Activated CD4-positive, alpha-beta memory T cell treated with anti-CD3 and anti-CD28 coated beads, Interleukin-2, amount 10 ng/mL, durations not matched to agents 7 days and 5 days (primary cell): ENCODE measurements at places on chromosomes 16 and 17. TPM values are rescaled to one million over a fixed set of nuclear protein-coding genes. Genes with fewer than 3 reads are reported as not detected.

Gene NUDT21
- total RNA-seq, result 241 TPM

Gene COX4I1
- total RNA-seq, result 456 TPM

Gene SDR42E1
- total RNA-seq, result 5.8 TPM

GRCh38 chr17:74610108-74610507, 13.4 kb downstream of the CD300E start:
- no peak overlapping the region for H3K27ac ChIP-seq
- peaks cover 29% of the 10 kb centered on the region for H3K27me3 ChIP-seq
- no peak overlapping the region for H3K4me3 ChIP-seq
- H3K4me1 ChIP-seq, result peaks cover 13% of the 10 kb centered on the region
- no peak for DNase-seq
- H3K36me3 ChIP-seq, result no peaks in the 10 kb centered on the region

- DNase-seq, result no peak
- no peaks in the 10 kb centered on the region for H3K36me3 ChIP-seq
- H3K4me3 ChIP-seq, result no peak overlapping the region
- no peaks in the 10 kb centered on the region for H3K27me3 ChIP-seq
These were observed 106.5 kb downstream of the CDH8 start for GRCh38 chr16:61929776-61930175.

DNA sequence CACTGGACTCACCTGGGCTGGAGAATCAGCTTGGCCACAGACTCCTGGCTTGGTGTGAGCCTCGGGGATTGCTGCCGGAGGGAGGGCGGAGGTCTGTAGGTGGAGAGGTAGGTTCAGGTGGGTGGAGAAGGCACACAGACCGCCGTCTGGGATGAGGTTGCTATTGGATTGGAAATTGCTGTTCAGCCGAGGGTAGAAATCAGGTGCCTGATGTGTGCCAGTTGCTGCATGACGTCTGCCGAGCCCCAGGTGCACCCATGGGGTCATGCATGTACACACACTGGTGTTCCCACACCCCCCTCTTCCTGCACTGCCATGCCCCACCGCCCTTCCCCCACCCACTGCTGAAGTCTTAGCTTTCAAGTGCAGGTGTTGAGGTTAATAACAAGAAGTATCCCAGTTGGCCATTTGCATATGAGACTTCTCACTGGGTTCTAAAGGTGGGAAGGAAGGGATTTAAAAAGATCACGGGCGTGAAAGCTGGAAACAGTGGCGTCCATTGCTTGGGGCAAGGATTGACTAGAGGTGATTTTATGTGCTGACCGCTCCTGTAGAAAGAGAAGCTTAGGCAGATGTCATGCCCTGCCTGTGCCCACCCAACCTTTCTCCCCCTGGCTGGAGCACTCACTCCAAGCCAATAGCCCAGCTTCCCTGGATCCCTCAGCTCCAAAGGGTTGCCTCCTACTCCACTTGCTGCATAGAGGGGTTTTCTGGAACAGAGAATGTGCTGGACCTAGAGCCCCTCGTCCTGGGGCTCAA, 193.6 kb downstream of the CCDC182 start:
- DNase-seq, result no peak
- no peaks in the 10 kb centered on the region for H3K36me3 ChIP-seq
- peaks cover 4% of the 10 kb centered on the region for H3K4me1 ChIP-seq
- no peaks in the 10 kb centered on the region for H3K27me3 ChIP-seq

DNA sequence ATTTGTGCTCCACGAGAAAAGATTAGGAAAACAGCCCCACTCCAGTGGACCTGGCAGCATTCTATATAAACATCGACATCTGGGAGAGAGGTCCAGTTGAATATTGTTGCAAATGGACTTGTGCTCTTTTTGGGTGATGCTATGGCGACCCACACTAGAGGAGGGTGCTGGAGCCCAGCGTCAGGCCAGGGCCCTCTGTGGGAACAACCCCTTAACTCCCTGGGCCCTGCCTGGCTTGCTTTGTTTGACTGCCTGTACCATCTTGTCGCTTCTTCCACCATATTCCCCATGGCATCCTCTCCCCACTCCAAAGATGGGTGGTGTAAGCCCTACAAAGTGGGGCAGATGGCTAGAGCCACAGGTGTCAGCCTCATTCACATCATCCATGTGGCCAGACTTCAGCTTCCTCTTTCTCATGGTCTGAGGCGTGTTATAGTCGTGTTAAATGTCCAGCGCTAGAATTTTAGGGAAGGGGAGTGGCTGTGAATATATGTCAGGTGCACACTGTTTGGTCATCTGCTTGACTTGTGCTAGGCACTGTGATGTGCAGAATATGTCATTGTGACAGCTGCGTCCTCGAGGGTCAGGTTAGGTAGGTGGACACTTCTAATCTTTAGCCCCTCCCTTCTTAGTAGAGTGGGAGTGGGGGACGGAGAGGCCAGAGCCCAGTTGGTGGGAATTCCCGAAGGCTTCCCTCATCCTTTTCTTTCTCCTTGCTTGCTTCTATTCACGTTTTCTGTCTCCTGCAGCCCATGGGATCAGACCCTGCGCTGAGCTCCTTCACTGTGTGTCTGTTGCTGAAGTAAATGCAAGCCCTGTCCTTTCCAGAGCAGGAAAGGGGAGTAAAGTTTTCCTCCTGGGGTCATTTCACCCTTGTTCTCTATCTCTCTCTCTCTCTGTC, 49.8 kb downstream of the MPRIP start:
- H3K36me3 ChIP-seq, result peaks cover 9% of the 10 kb centered on the region
- H3K27ac ChIP-seq, result no peak overlapping the region
- no peak overlapping the region for H3K4me3 ChIP-seq
- H3K27me3 ChIP-seq, result no peaks in the 10 kb centered on the region
- no peak for DNase-seq

DNA sequence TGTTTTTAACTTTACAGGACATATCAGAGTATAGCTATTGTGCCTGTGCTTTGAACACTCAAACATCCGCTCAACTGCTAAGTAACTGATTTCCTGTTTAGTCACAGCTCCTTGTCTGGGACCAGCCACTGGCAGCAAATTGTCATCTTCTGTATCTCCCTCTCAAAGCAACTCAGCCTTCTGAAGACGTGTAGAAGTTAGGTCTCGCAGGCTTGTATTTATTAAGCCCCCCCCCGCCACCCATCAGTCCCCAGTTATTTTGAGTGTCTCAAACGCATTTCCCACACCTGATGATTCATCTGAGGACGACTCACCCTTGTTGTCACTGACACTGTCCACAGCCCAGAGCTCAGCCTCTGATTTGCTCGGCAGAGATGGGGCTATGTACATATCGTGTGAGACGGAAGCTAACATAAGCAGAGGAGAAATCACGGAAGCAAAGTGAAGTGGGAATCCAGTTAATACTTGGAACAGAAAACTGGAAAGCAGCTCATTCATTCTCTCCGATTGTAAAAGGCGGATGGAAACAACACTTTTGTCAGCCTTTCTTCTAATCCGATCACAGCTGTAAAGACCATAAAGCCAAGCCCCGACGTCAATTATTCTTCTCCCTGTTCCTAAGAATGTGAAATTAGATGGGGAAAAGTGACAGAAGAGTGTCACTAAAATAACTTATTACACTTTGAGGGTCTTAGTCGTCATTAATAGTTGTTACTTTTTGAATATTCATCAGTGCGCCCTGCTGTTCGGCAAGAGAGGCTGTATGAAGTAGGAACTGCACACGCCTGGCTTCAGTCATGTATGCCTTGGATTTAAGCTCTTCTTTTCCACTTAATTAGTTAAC, 64.2 kb downstream of the PITPNC1 start:
- H3K4me1 ChIP-seq, result peaks cover 42% of the 10 kb centered on the region
- H3K36me3 ChIP-seq, result peaks cover 2% of the 10 kb centered on the region
- no peaks in the 10 kb centered on the region for H3K27me3 ChIP-seq
- DNase-seq, result peak; percentile 79
- peak overlapping the region; percentile 99 for H3K27ac ChIP-seq

- H3K27me3 ChIP-seq, result no peaks in the 10 kb centered on the region
- peak overlapping the region; percentile 68 for H3K27ac ChIP-seq
- no peak overlapping the region for H3K4me3 ChIP-seq
- no peaks in the 10 kb centered on the region for H3K36me3 ChIP-seq
These were observed 443.8 kb downstream of the MAF start for GRCh38 chr16:79156761-79157160.

DNA sequence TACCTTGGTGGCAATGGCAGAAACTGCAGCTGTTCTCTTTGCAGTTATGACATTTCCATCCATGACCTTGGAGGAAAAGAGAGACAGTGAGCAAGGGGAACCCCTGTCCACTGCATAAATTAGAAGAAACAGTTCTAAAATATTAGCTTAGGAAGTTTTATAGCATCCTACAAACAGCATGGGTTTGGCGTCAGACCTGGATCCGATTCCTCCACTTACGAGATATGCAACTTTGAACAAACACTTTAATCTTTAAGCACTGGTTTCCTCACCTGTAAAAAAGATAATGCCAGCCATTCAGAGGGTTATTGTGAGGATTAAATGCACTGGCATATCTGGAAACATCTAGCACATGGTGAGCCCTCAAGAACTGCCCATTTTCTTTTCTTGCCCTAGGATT, 2.6 kb downstream of the CRYM start:
- H3K27me3 ChIP-seq, result peaks cover 63% of the 10 kb centered on the region
- no peak for DNase-seq
- no peaks in the 10 kb centered on the region for H3K36me3 ChIP-seq
- H3K4me1 ChIP-seq, result peaks cover 1% of the 10 kb centered on the region

GRCh38 chr17:75147878-75148546, 6.3 kb downstream of the JPT1 start:
- peaks cover 73% of the 10 kb centered on the region for H3K36me3 ChIP-seq
- H3K4me3 ChIP-seq, result no peak overlapping the region

DNA sequence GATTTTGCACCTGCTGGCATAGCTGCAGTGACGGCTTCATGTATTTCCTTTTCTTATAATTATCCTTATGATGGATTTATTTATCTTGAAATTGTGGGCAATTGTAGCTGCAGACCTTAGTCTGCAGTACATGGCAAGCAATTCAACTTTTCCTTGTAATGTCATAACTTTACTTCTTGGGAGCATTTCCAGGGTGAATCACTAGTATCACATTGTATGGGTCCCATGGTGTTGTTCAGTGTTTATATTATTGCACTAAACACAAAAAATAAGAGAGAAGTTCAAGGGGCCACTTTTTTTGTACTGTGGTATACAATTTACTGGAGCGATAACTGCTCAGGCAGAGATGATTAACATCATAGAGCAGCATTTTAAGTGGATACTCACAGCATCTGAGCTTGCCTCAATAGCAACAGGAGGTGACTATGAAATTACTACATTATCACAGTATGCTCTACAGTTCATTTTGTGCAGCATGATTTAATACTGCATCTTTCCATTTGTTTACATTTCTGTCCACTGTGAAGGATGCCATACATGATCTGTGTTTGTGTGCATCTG, 169.5 kb downstream of the STX8 start:
- no peaks in the 10 kb centered on the region for H3K4me1 ChIP-seq
- no peak overlapping the region for H3K4me3 ChIP-seq
- H3K36me3 ChIP-seq, result no peaks in the 10 kb centered on the region
- DNase-seq, result no peak
- no peaks in the 10 kb centered on the region for H3K27me3 ChIP-seq
- H3K27ac ChIP-seq, result no peak overlapping the region

- H3K36me3 ChIP-seq, result no peaks in the 10 kb centered on the region
- no peak for DNase-seq
- no peaks in the 10 kb centered on the region for H3K27me3 ChIP-seq
- H3K4me3 ChIP-seq, result peak overlapping the region; percentile 87
- peak overlapping the region; percentile 80 for H3K27ac ChIP-seq
These were observed 975 bp downstream of the CFAP20 start for GRCh38 chr16:58128181-58128631.

- peaks cover 36% of the 10 kb centered on the region for H3K27me3 ChIP-seq
- no peaks in the 10 kb centered on the region for H3K4me1 ChIP-seq
- H3K27ac ChIP-seq, result no peak overlapping the region
- H3K4me3 ChIP-seq, result no peak overlapping the region
- no peak for DNase-seq
These were observed 160.2 kb upstream of the LHX1 start for GRCh38 chr17:36777118-36777517.

DNA sequence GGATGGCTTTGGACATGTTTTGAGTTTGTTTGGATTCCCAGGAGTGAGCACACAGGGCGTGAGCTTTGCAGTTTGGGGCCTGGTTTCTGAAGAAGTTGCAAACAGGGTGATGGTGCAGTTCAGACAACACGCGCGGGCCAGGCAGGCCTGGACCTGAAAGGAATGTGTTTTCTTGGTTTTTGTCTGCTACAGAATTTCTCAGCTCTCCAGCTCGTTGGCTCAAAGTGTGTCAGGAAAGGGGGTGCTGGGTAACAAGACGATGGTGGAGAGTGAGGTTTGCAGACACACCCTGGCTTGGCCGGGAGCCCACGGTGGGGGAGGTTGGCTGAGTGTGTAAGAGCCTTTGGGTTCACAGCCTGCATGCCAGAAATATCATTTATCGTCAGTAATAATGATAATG, 82.3 kb downstream of the CMIP start:
- no peak for DNase-seq
- no peak overlapping the region for H3K4me3 ChIP-seq
- peaks cover 17% of the 10 kb centered on the region for H3K36me3 ChIP-seq
- peak overlapping the region; percentile 29 for H3K27ac ChIP-seq
- peaks cover 63% of the 10 kb centered on the region for H3K4me1 ChIP-seq

DNA sequence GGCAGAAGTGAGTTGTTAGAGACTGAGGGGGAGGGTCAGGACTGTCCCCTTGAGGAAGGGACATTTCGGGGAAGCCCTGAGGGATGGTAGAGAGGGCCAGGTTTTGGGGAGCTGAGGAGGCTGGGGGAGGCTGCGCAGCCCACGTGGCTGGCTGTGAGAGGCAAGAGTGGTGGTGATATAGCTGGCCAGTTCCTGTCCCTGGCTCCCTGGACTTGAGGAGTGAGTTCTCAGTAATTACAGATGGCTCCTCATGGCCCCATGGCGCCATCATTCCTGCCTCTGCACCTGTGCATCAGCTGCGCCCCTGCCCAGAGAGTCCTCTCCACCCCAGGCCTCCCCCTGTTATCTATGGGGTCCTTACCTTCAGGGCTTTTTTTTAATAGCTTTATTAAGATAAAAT, 30.3 kb downstream of the MPRIP start:
- no peak for DNase-seq
- no peaks in the 10 kb centered on the region for H3K27me3 ChIP-seq
- peaks cover 24% of the 10 kb centered on the region for H3K4me1 ChIP-seq
- H3K27ac ChIP-seq, result no peak overlapping the region

DNA sequence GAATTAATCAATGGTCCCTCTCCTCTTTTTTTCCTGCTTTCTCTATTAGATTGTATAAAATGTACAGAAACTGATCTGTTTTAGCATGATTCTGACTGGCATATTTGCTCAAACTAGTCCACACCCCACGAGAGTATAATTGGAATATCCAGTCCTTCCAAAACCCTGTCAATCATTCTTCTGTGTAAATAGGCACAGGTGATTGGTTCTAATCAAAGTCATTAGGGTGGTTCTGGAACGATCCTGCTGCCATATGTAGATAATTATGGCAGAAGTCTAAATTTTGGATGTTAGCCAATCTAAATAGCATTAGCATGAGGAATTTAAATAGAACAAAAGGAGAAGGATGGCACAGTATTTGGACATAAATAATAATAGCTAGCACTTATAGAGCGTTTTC, 165.7 kb downstream of the SHISA6 start:
- no peaks in the 10 kb centered on the region for H3K36me3 ChIP-seq
- no peak for DNase-seq
- no peak overlapping the region for H3K27ac ChIP-seq
- no peaks in the 10 kb centered on the region for H3K4me1 ChIP-seq
- H3K4me3 ChIP-seq, result no peak overlapping the region
